Cardiac fibroblast (primary cell): ENCODE measurements at places on chromosomes 7 and 10.

DNA sequence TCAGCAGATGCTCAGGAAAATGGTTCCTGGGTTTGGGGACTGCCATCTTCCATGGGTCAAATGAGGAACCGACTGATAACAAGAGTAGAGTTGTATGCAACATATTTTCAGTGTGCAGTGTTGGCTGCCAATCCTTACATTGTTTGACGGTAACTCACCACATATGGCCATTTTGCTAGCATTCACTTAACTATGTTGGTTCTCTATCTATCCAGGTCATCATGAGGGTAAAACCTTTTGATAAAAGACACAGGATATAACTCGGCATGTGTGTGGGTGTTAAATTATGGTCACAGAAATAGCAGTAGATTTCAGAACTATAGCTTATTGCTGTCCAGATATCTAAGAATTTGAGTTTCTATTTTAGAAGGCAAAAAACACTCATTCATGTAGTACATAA is 140.7 kb upstream of the AOAH start:
- no peak for DNase-seq

DNA sequence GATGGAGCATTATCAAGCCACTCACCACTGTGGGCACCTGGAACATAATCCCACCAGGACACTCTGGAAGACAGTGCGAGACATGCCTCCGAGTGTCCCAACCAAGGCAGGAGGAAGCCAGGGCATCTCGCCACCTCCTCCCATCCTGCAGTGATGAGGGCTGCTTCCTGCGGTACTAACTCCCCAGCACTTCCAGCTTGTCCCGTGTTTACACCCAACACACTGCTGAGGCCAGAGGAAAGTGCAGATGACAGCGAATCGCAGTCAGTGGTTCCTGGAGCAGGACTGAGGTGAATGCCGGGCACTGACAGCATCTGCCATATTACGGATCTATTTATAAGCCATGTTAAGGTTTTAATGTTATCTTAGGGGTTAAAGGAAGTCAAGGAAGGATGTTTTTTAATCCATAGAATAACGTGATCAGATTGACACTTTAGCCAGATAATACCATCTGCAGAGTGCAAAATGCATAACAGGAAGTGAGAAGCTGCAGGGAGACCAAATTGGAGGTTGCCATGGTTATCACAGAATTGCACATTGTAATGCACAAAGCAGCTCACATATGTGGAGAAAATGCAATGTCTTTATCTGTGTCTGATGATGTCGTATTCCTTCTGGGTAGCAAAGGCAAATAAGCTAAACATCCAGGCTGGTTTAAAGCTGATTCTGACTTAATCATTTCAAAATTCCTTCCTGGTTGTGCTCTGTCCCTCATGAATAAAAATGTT is 314.1 kb upstream of the C7orf33 start:
- DNase-seq: no peak

DNA sequence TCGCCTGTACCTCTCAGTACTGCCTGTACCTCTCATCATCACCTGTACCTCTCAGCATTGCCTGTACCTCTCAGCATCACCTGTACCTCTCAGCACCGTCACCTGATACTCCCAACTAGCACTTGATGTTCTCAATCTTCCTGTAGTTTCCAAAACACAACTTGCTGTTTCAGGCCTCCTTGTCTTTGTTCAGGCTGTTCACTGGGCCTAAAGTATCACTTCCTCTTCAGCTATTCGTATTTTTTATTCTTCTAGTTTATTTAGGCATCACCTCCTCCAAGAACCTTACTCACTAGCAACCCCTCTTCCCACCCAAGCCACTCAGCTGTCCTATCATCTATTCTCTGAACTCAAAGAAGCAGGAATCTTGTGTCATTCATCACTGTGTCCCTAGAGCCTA is 24.1 kb downstream of the OR6B1 start:
- no peak for DNase-seq

DNA sequence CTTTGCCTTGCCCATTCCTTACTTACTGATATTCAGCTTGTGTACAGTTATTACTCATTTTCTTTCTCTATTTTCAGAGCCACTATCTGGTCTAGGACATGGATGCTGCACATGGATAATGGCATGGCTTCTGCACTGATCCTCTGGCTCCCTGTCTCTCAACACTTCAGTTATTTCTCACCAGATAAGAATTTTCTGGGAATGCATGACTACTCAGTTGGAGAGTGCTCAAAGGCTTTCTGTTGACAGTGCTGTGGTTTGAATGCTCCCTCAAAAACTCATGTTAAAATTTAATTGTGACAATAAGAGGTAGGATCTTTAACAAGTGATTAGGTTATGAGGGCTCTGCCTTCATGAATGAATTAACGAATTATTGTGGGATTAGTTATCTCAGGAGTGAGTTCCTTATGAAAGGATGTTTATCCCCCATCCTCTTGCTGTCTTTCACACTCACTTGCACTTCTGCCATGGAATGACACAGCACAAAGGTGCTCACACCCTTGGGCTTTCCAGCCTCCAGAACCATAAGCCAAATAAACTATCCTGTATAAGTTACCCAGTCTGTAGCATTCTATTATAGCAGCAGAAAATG is 16.1 kb upstream of the PIK3CG start:
- DNase-seq: peak; percentile 28

GRCh38 chr7:45695249-45695995 is 121.3 kb downstream of the ADCY1 start:
- no peak for DNase-seq

DNA sequence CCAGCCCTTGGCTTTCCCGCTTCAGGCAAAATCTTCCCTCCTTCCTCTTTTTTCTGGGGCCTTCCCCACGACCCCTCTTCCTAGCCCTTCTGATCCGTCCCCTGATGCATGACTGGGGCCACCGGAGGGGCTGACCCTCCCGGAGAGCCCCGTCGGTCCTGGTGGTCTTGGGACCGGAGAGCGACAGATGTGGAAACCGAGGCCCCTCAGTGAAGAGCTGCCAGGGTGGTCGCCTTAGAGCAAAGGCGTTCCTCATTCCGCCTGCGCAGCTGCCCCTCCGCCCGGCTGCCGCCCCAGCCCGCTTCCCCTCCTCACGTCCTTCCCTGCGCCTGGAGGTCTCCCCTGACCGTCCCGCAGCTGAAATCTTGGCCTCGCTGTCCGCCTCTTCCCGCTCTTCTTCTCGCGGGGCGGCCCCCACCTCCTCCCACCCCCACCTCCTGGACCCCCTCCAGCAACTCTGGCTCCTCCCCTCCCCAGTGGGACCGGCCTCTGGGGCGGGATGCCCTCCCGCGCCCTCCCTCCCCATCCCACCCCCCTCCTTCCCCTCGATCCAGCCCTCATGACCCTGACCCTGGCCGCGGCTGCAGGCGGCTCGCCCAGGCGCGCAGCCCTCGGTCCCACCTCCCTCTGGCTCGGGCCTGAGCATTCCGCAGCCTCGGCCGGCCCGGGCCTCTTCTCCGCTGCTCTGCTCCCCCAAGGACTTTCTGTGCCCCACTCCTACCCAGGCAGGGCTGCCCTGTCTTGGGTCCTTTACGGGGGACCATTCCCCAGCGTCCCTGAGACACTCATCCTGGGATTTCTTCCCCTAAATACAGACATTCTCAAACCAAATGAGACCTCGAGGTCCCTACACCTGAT is at the start of gene RARRES2:
TSS of gene RARRES2 (minus strand) at position 367 of the 858 bp plus-strand sequence. CDS start 1,020 bp downstream, outside the sequence.
- DNase-seq: peak; percentile 32

DNA sequence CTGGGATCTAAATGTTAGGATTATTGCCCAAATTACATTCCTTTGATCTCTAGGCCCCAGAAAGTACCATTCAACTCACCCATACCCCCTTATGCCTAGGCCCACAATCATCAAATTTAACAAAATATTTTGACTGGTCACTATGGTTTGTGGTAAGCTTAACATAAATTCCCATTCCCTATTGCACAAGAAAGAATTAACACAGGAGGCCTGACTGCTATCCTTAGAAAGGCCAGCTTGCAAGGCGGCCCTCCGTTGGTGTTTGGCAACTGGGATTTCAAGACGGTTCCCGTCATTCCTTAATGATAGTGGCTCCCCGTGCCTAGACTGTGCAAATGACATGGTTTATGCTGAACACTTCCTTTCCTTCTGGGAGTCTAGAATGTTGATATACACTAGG is 29.6 kb downstream of the ARHGAP21 start:
- no peak for DNase-seq

DNA sequence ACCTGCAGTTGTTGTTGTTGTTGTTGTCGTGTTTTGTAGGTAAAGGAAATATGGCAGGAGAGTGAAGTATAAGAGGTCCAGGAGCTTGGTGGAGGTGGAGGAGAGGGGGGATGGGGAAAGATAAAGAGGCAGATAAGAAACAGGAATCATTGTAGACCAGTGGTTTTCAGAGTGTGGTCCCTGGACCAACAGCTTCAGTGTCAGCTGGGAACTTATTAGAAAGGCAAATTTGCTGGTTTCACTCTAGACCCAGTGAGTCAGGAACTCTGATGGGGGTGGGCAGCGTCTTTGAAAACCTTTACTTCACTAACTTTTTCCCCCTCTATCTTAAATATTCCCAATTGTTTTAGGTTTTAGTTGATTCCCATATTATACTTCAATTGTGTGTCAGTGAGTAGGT is 241.5 kb downstream of the AUTS2 start:
- DNase-seq: no peak

DNA sequence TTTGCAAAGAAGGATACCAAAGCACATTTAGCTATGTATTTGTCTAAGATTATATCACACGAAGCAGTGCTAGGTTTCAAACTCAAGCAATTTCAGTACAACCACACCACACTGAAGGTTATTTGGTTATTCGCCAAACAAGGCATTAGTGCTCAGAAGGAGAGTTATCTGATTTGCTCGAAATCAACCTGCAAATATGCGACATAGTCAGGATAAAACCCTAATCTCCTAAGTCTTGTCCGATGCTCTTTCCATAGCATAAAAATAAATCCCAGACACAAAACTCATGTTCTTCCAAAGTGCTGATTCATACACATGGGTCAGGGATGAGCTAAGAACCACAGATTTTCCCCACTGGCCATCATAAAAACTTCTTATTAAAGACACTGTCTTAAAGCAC is 1288.0 kb upstream of the SORCS1 start:
- DNase-seq: no peak

- DNase-seq: peak; percentile 25
Measured at GRCh38 chr10:114043532-114044246, at the start of gene ADRB1. Gene ADRB1 (plus strand): TSS chr10:114043866. CDS start chr10:114044133, 267 bp downstream.

- DNase-seq: no peak
Measured at GRCh38 chr7:17725821-17726220, 214.5 kb downstream of the SNX13 start.

GRCh38 chr7:141533149-141533949 is 17.9 kb upstream of the AGK start:
- DNase-seq: peak; percentile 86

GRCh38 chr10:37948210-37948609 is 28.2 kb downstream of the ZNF25 start:
- no peak for DNase-seq

DNA sequence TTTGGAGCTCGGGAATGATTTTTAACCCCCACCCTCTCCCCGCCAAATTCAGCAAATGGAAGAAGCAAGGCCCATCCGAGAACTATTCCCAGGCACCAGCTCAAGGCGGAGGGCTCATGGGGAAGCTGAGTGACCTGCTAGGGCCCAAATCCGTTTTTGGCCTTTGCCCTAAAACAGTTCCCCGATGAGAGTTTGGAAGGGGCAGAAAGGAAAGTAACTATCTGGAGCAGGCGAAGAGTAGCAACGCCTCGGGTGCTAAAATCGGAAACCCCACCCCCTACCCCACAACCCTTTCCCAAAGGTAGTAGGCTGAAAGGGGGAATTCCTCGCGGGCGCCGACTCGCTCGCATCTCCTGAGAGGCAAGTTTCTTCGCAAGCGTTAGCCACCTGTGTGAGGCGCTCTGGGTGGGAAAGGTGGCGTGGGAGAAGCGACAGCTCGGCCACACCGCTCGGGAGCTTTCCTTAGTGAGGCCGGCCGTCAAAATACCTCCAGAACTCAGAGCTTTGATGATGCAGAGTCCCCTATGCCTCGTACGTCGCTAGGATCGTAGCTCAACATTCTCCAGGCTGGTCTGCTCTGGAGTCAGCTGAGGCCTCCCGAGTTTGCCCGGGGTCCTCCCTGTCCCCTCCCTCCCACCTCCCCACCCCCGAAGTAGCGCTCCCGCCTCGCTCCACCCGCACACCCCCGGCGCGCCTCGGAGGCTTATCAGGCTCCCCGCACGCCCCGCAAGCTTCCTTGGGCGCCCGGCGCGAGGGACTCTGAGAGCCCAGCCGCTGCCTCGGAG is 642 bp upstream of the PRKG1 start:
- DNase-seq: peak; percentile 26
